ENCODE measurements at places on chromosomes 2 and 18.

DNA sequence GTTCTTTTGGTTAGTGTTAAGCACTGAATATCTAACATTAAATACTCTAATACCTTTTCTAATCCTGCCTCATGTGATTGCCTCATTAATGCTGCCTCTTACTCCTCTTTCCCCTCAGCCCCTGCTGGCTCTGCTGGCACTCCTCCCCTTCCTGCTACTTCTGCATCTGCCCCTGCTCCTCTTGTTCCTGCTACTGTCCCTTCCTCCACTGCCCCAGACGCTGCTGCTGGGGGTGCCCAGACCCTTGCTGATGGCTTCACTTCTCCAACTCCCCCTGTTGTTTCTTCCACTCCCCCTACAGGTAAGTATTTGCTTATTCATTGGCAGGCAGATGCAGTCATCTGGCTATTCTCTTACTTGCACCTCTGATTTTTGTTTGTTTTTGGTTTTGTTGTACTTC is 68.5 kb downstream of the ABI2 start:
- DNase-seq, result no peak

DNA sequence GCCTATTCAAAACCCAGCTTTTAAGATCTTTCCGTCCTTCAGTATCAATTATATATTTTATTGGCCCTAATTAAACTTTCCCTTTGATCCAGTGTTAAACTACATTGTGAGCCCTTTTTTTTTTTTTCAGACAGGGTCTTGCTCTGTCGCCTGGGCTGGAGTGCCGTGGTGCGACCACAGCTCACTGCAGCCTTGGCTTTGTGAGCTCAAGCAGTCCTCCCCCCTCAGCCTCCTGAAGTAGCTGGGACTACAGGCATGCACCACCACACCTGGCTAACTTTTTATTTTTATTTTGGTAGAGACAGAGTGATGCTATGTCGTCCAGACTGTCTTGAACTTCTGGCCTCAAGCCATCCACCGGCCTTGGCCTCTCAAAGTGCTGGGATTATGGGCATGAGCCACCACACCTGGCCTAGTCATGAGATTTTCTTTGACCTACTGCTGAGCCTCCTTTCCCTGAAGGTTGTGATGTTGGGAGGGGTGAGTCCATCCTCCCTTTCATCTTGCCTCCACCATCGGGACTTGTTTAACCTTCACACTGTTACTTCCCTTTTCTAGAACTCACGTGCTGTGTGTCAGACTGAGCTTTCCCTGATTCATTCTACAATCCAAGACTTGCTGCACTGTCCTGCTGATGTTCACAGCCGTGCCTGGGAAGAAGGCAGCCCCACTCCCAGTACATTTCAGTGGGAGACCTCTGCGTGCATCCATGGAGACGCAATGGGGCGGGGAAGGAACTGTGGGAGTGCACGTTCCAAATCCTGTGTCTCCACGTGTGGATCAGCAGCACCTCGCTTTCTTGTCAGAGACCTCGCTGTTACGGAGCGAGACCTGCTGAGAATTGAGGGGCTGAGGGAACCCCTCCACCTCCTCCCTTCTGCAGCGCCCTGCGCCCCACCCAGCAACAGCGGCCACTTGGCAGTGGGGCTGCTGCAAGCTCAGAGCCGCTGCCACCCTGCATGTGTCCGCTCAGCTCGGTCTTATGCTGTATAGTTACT is 10.8 kb downstream of the OXER1 start:
- no peak for DNase-seq

DNA sequence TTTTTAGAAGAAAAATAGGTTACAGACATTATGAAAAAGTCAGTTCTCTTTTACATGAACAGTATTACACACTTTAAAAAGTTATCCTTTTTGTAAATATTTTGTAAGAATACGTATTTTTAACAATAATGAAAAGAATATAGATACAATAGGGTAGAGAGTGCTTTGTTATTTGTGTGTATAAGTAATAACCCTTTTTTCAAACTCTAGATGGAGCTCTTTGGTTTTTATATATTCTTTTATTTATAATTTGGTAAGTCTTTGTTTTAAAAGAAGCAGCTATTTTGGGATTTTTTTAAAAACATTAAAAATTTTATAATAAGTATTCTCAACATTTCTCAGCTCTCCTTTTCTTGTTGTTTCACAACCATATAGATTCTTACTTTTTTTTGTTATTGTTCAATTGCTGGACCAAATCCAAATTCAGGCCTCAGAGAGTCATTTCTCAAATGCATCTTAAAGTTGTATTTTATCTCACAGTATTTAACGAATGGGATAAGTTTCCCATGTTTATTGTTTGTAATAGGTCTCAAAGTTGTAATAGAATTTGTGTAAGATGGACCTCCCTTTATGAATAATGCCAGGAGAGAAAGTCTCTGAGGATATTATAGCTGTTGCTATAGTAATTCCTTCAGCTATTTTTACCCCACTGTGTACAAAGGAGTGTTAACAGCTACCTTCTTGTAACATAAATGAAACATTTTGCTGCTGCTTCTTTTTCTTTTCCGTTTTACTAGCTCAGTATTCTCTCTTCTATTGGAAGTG is 46.4 kb downstream of the ACYP2 start:
- DNase-seq, result no peak

GRCh38 chr2:160465002-160465401 is 28.6 kb downstream of the RBMS1 start:
- no peak for DNase-seq

GRCh38 chr2:119008108-119008507 is 66.1 kb downstream of the MARCO start:
- DNase-seq, result no peak

GRCh38 chr2:164368896-164369295 is 252.4 kb downstream of the GRB14 start:
- no peak for DNase-seq

GRCh38 chr2:224111576-224111975 is 72.5 kb upstream of the SERPINE2 start:
- DNase-seq, result no peak

- no peak for DNase-seq
These were observed 4.6 kb downstream of the INHA start for GRCh38 chr2:219576505-219577388.

DNA sequence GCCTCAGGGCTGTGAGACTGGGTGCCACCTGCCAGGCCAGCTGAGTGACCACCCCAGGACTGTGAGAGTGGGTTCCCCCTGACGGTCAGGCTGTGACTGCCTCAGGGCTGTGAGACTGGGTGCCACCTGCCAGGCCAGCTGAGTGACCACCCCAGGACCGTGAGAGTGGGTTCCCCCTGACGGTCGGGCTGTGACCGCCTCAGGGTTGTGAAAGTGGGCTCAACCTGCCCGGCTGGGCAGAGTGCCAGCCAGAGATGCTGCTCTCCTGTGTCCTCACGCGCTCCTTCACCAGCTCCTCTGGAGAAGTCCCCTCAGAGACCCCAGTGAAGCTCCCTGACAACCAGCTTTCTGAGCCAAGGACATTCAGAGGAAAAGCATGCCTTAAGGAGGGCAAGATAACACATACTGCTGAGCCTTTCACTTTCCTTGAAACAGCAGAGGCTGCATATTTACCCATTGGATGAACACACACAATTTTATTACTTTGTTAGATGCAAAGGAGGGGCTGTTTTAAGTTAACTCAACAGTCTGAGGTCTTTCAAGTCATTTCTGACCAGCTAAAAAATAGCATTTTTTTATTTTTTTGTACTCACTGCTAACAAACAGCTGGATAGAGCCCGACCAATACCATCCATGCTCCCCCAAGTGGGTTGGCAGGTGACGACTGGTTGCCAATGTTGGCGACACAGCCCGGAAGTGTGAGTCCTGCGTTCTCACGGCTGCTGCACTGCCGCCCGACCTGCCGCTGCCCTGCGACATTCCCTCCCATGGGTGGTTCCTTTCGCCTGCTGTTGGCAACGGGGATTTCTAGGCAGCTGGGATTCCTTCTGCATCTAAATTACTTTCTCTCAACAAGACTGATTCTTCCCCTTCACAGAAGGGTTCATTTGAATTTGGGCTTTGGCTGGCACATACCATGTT is 70.7 kb downstream of the NDUFA10 start:
- DNase-seq, result no peak

GRCh38 chr2:1978706-1979105 is 234.4 kb upstream of the PXDN start:
- DNase-seq, result no peak

DNA sequence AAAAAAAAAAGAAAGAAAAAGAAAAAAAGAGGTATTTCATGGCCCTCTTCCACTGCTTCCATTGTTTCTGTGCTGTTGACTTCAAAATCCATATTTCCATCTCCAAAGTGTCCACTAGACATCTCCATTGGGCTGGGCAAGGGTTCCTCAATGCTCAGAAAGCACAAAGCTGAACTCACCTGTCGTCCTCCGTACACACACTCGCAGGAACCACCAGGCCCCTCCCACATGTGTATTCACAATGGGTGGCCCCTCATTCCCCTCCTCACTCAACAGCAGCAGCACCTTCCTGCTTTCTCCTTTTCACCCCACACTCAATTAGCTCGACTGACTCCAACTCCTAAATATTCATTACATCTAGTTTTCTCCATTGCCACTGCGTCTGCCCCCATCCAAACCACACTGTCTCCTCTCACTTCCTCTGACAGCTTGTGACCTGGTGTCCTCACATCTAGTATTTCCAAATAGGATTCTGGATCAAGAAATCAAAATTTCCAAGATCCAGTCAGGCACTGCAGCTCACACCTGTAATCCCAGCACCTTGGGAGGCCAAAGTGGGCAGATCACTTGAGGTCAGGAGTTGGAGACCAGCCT is 25.2 kb downstream of the OSBPL1A start:
- no peak for DNase-seq

- DNase-seq, result no peak
These were observed 40.9 kb downstream of the SCTR start for GRCh38 chr2:119483395-119483753.

GRCh38 chr18:44955825-44956224 is 275.1 kb downstream of the SETBP1 start:
- DNase-seq, result no peak

DNA sequence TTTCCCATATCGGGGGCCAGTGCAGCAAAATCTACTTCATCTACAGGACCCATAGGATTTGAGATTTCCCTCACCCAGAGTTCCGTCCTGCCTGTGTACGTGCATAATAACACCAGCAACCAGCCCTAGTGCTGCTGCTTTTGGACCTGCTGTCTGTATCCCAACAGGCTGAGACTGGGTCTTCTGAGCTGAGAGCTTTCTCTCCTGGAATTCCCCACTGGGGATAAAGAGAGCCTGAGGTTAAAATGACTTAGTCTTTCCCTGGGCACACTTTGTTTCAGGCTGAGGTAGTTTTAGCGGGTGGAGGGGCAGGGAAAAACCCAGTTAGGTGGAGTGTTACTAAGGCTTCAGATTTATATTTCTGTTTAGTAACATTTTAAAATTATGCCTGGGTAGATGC is 62.5 kb downstream of the SERTAD2 start:
- DNase-seq, result no peak

DNA sequence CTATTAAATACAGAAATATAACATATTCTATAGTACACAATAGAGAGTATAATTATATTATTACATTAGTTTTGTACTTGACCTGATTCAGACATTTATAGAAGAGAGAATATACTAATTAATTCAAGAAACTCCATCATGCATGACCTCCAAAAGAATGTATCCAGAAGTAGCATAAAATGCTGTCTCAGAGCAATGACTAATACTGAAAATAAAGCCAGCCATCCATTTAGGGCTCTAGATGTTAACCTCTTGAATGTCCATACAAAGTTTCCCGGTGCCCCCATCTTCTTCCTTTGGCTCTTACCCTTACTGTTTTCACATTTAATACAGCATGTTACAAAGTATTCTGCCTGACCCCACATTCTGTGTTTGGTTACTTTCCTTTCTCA is 102.0 kb downstream of the ARHGAP15 start:
- DNase-seq, result no peak

DNA sequence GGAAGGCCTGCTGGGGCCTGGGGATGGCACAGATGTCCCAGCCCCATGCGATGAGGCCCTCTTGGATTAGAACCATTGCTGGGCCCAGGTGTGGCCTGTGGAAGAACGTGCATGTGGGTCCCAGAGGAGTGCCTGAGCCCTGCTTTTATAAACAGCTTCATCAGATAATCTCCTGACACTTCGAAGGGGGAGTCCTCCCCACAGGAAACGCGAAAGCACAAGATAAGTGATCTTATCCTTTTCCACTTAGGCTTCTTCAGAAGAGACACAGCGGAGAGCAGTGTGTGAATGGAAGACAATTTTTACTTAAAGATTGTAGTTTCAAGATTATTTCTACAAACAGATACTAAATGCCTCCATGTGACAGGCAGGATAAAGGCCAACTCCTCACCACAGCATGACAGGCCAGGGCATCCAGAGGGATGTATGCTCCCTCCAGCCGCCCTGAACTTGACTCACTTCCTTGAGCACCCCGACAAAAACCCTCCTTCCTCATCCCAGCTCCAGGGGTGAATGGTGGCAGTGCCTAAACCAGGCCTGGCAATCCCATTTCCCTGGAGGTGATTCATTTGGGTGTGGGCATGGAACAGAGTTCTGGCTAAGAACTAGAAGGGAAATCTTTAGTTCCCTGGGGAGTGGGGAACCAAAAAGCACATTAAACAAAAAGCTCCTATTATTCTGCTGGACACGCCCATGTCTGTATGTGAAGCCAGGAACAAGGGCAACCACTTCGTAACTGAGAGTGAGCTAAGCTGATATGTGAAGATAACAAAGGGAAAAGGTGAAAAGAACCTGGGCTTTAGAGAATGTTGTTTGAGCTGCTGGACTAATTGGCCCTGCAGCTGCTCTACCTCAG is 56.2 kb upstream of the TMEM163 start:
- no peak for DNase-seq

DNA sequence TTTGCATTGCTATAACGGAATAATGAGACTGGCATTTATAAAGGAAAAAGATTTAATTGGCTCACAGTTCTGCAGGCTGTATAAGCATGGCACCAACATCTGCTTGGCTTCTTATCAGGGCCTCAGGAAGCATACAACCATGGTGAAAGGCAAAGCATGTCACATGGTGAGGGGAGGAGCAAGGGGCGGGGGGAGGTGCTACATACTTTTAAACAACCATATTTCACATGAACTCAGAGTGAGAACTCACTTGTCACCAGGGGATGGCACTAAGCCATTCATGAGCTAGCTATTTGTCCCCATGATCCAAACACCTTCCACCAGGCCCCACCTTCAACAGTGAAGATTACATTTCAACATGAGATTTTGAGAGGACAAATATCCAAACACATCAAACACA is 188.7 kb downstream of the MBD5 start:
- no peak for DNase-seq

DNA sequence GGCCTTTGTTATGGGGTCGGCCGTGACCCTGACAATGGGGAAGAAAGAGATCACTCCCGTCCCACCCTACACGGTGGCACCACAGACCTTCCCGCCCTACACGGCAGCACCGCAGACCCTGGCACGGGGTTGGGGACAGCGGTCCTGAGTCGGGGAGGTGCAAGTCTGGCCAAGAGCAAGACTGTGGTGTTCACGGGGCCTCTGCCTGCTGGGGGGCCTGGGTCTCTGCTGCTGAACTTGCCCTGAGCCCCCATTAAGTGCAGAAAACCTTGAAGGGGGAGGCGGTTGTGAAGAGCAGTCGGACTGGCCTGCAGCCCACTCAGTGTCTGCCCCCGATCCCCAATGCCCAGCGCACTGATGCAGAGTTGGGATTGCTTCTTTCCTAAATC is 75.9 kb downstream of the SLC66A2 start:
- DNase-seq, result no peak

All from activated T-cell treated with anti-CD3 and anti-CD28 coated beads for 4 hours (primary cell).